Naive thymus-derived CD8-positive, alpha-beta T cell (primary cell): ENCODE measurements at places on chromosomes 11 and 22.

- peaks cover 36% of the 10 kb centered on the region for H3K4me1 ChIP-seq
- peak within 1 kb of the TSS; percentile 72 for H3K27ac ChIP-seq
- H3K36me3 ChIP-seq: no peaks in the 10 kb centered on the region
- peak within 1 kb of the TSS; percentile 77 for H3K4me3 ChIP-seq
- peaks cover 83% of the 10 kb centered on the region for H3K27me3 ChIP-seq
Observed at GRCh38 chr11:117876341-117877119, at the start of gene FXYD6. Gene FXYD6 (minus strand): TSS chr11:117876658. CDS start chr11:117842776, 33,882 bp downstream.

- H3K4me1 ChIP-seq: peaks cover 38% of the 10 kb centered on the region
- H3K27ac ChIP-seq: peak overlapping the region; percentile 80
- H3K36me3 ChIP-seq: no peaks in the 10 kb centered on the region
- no peak for DNase-seq
Observed at GRCh38 chr11:130071211-130071712, 1.6 kb downstream of the APLP2 start.

DNA sequence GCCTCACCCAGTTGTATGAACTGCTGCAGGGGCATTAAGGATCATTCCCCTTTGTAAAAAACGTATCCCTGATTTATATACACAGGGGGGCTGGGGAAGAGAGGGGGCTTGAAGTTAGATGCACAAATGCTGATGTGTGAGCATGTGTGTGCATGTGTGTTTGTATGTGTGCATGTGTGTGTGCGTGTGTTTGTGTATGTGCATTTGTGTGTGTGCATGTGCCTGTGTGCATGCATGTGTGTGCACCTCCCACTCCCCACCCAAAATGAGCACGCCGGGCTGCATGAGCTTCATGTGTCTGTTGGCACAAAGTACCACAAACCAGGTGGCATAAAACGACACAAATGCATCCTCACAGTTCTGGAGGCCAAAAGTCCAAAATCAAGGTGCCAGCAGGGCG is 1315.2 kb downstream of the TBC1D22A start:
- H3K27me3 ChIP-seq: peaks cover 20% of the 10 kb centered on the region
- no peak overlapping the region for H3K4me3 ChIP-seq
- DNase-seq: peak; percentile 36
- no peak overlapping the region for H3K27ac ChIP-seq
- H3K4me1 ChIP-seq: peaks cover 15% of the 10 kb centered on the region

- no peaks in the 10 kb centered on the region for H3K36me3 ChIP-seq
- peaks cover 23% of the 10 kb centered on the region for H3K27me3 ChIP-seq
- no peak overlapping the region for H3K4me3 ChIP-seq
- no peak for DNase-seq
Observed at GRCh38 chr22:49234459-49234858, 593.2 kb downstream of the BRD1 start.

GRCh38 chr11:19793326-19793725 is 80.7 kb downstream of the NAV2 start:
- DNase-seq: no peak
- no peak overlapping the region for H3K4me3 ChIP-seq
- no peaks in the 10 kb centered on the region for H3K36me3 ChIP-seq
- peaks cover 15% of the 10 kb centered on the region for H3K27me3 ChIP-seq

- H3K27me3 ChIP-seq: no peaks in the 10 kb centered on the region
- peaks cover 98% of the 10 kb centered on the region for H3K36me3 ChIP-seq
- peaks cover 72% of the 10 kb centered on the region for H3K4me1 ChIP-seq
- H3K4me3 ChIP-seq: no peak overlapping the region
Observed at GRCh38 chr11:128777369-128778011, 83.6 kb downstream of the FLI1 start.
